ENCODE measurements at places on chromosomes 5 and 9. TPM values are rescaled to one million over a fixed set of nuclear protein-coding genes. Genes with fewer than 3 reads are reported as not detected.

The SLC12A7 gene
- 5.9 TPM for polyA plus RNA-seq

The PTGDS gene
- 43.1 TPM for polyA plus RNA-seq

The PTGER4 gene
- 3.5 TPM for polyA plus RNA-seq

The ZNF474 gene
- polyA plus RNA-seq: 0.18 TPM

The SCAI gene
- polyA plus RNA-seq: 4.4 TPM

The HBEGF gene
- 3.4 TPM for polyA plus RNA-seq

The SCGB3A2 gene
- 0.36 TPM for polyA plus RNA-seq

The ANKRD33B gene
- polyA plus RNA-seq: 1.9 TPM

The SPRY4 gene
- 2.0 TPM for polyA plus RNA-seq

The CYFIP2 gene
- 39.8 TPM for polyA plus RNA-seq

The C5 gene
- 5.4 TPM for polyA plus RNA-seq

The PRSS3 gene
- not detected for polyA plus RNA-seq

The GRIN3A gene
- polyA plus RNA-seq: 0.24 TPM

The ITGA1 gene
- 41.2 TPM for polyA plus RNA-seq

The SPATA31A3 gene
- polyA plus RNA-seq: not detected

The CFAP90 gene
- 1.0 TPM for polyA plus RNA-seq

The FCHSD1 gene
- 10.4 TPM for polyA plus RNA-seq

All from ovary (tissue), 10 donors.